ENCODE measurements at places on chromosomes 11 and 22. TPM values are rescaled to one million over a fixed set of nuclear protein-coding genes. Genes with fewer than 3 reads are reported as not detected.

DNA sequence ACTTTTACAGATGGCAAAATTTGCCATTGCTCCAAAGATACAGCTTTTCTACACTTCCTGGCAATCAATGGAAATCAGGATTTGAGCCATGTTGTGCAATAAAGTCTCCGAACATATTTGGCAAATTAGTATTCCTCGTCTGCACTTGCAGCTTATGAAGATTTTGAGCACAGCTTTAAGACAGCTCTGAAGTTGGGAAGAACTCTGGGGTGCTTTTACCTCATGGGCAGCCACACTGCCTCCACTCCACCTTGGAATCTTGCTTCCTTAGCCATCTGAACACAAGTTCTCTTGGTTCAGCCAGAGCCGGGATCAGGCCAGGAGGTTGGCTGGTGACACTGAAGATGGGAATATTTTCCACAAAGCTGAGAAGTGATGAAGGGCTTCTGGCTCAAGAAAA is 191.2 kb downstream of the CWF19L2 start:
- no peak overlapping the region for H3K27ac ChIP-seq
- H3K4me1 ChIP-seq = no peaks in the 10 kb centered on the region
- H3K4me3 ChIP-seq = no peak overlapping the region

DNA sequence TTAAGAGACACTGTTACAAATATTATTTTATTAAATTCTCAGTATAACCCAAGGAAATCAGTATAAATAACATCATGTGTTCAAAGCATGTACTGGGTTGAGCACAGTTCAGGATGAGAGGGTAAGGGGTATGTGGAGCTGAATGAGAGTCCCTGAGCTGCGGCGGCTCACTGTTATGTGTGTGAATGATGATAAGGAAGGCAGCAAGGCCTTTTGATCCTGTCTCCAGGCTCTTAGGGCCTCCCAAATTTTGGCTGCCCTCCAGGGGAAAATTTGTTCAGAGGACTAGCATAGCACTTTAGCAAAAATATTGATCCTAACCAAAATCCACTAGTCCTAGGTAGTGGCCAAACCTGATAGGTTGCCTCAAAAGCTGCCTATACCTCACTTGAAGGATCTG is 86.1 kb upstream of the SPON1 start:
- no peak overlapping the region for H3K4me3 ChIP-seq
- H3K27ac ChIP-seq = no peak overlapping the region
- no peak for DNase-seq
- H3K27me3 ChIP-seq = no peaks in the 10 kb centered on the region
- H3K36me3 ChIP-seq = no peaks in the 10 kb centered on the region

- H3K4me1 ChIP-seq = peaks cover 17% of the 10 kb centered on the region
- H3K27me3 ChIP-seq = no peaks in the 10 kb centered on the region
- H3K36me3 ChIP-seq = no peaks in the 10 kb centered on the region
- no peak overlapping the region for H3K27ac ChIP-seq
Measured at GRCh38 chr22:25554238-25554671, 10.2 kb upstream of the GRK3 start.

- H3K27ac ChIP-seq = peak overlapping the region; percentile 78
- no peaks in the 10 kb centered on the region for H3K36me3 ChIP-seq
- peak; percentile 93 for DNase-seq
- H3K4me1 ChIP-seq = peaks cover 10% of the 10 kb centered on the region
- H3K27me3 ChIP-seq = no peaks in the 10 kb centered on the region
Measured at GRCh38 chr11:126480410-126481302, 125.2 kb downstream of the ST3GAL4 start.

GRCh38 chr11:83019888-83020579 is 51.7 kb downstream of the RAB30 start:
- H3K4me1 ChIP-seq = peaks cover 47% of the 10 kb centered on the region
- no peak overlapping the region for H3K4me3 ChIP-seq
- no peaks in the 10 kb centered on the region for H3K36me3 ChIP-seq

GRCh38 chr11:127485541-127485940 is 485.0 kb upstream of the KIRREL3 start:
- H3K36me3 ChIP-seq = no peaks in the 10 kb centered on the region
- no peak for DNase-seq
- H3K4me3 ChIP-seq = no peak overlapping the region
- H3K4me1 ChIP-seq = no peaks in the 10 kb centered on the region

DNA sequence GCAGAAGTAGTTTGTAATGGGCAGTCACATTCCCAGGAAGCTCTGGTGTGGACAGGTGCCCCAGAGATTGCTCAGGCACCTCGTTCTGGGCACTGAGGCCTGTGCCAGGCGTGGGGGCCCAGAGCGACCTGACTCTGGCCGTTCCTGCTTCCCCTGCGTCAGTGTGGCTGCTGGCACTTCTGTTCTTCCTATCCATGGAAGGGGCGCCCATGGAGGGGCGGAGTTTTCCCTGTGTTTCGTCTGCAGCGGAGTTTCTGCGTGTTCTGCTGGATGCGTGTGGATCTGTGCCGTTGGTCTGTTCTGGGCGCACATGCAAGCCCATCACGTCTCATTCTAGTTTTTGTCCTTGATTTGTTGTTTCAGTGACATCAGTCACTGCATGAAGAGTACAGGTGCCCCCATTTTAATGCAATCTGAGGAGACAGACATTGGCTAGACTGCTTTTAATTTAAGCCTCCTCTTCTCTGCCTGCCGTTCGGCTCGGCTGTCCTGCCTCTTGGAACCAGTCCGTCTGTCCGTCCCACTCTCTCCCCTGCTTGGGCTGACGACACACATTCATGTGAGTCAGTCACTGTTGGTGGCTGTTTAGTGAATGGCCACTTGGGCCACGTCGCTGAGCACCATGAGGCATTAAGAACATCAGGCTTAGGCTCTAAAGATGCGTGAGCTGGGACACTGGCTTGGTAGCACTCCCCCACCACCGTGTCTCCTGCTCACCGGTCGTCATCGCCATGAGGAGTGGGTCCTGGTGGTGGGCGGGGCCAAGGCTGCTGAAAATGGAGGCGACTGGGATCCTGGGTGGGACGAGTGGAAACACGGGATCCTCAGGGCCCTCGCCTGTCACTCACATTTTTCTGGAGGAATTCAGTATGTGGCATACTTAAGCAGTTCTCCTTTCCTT is 255.8 kb downstream of the TBC1D22A start:
- peaks cover 8% of the 10 kb centered on the region for H3K4me1 ChIP-seq
- H3K27me3 ChIP-seq = no peaks in the 10 kb centered on the region
- no peaks in the 10 kb centered on the region for H3K36me3 ChIP-seq
- H3K27ac ChIP-seq = no peak overlapping the region

DNA sequence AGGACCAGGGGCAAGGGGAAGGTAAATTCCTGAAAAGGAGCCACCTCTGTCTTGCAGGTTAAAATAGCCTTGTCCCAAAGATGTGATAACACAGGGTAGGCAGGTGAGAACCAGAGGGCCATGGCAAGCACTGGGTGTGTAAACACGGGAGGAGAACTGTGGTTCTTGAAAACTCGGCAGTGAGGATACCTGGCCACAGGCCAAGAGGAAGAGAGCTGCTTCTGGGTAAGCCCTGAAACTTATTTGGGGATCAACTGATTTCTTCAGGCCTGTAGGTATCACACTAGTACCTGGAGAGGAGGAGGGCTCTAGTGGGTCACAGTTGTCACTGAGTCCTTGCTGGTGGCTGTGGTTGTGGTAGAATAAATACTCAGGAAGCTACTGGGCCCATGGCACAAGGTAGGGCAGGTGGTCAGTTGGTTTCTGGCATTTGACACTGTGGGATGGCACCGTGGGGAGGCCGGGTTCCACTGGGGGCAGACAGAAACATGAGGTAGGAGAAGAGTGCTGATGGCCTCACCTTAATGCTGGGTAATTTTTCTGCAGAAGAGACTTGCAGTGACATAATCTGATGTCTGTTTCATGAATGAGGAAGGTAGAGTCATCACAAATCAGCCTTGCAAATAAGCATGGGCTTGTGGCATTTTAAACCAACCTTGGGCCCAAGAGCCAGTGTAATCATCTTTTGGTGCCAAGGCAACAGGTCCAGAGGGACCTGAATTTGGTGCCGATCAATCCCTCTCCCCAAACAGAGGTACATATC is 22.0 kb downstream of the AMPD3 start:
- no peak for DNase-seq
- H3K4me3 ChIP-seq = no peak overlapping the region
- H3K27me3 ChIP-seq = no peaks in the 10 kb centered on the region
- no peaks in the 10 kb centered on the region for H3K36me3 ChIP-seq

FZD4 gene
- total RNA-seq = 45.7 TPM

KCNC1 gene
- 1.9 TPM for total RNA-seq
